Activated T-cell treated with anti-CD3 and anti-CD28 coated beads, Interleukin-2, amount 50 U/mL, for 72 hours (primary cell): ENCODE measurements at places on chromosomes 7 and 10.

DNA sequence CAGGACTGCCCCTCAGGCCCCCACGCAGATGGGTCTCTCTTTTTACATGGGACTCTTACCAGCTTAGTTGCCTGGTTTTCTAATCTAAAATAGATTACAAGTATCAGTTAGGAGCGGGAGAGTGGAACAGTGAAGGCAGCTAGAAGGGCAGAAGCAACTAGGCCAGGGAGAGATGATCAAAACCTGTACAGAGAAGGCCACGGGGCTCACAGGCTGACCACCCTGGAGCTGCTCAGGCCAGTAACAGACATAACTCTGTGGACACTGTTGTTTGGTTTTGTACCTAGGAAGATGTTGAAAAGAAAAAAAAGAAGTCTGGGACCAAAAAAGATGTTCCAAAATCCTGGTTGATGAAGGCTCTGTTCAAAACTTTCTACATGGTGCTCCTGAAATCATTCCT, 16.5 kb downstream of the ABCC2 start:
- DNase-seq = no peak

DNA sequence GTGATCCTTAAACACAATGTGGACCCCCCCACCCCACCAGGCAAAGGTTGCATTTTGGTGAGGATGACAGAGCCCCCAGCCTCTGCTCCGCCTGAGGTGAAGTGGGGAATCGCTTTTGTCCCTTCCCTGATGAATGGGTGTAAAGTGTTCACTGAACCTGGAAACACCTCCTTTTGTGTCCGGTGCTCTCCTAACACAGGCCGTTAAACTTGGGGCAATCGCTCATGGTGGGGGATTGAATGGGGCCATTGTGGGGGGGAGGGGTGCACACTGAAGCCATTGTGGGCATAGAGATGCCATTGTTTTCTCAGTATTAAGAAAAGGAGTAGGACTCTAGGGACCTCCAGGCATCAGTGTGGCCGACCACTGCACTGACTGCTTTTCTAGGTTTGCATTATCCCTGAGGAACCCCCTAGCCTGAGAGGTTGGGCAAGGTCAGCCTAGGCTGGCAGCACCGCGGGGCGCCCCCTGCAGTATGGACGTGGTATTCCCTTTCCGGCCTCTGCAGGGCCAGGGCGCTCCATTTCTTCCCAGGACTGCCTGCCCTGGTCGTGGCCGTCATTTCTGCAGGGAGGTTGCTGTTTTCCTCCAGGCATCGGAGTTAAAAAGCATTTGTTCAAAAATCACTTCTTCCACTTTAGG, 158.3 kb downstream of the TCF7L2 start:
- peak; percentile 38 for DNase-seq

DNA sequence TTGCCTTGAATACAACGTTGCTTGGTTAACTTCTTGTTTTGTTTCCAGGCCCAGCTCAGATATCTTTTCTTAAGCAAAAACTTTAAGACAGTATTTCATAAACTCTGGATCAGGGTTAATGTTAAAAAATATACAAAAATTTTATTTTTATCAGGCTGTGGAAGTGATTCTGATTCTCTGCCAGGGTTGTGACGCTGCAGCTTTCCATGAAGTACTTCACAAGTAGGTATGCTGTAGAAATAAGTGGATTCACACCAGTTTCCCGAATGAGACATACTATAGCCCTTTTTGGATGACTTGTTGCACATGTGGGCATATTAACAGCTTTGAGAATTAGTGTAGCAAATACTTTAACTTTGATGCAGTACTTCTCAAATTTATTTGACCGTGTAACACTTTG, 70.1 kb downstream of the CDK14 start:
- no peak for DNase-seq

- no peak for DNase-seq
Observed at GRCh38 chr10:69367469-69367868, 49.2 kb downstream of the TACR2 start.

GRCh38 chr7:45098983-45099839, 10.4 kb upstream of the NACAD start:
- DNase-seq = no peak

DNA sequence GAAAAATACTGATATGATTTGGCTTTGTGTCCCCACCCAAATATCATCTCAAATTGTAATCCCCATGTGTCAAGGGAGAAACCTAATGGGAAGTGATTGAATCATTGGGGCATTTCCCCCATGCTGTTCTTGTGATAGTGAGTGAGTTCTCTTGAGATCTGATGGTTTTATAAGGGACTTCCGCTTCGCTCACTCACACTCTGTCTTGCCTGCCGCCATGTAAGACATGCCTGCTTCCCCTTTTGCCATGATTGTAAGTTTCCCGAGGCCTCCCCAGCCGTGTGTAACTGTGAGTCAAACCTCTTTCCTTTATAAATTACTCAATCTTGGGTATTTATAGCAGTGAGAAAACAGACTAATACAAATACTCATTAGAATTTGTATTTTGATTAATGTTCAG, 5.1 kb upstream of the MRPS17 start:
- DNase-seq = no peak

DNA sequence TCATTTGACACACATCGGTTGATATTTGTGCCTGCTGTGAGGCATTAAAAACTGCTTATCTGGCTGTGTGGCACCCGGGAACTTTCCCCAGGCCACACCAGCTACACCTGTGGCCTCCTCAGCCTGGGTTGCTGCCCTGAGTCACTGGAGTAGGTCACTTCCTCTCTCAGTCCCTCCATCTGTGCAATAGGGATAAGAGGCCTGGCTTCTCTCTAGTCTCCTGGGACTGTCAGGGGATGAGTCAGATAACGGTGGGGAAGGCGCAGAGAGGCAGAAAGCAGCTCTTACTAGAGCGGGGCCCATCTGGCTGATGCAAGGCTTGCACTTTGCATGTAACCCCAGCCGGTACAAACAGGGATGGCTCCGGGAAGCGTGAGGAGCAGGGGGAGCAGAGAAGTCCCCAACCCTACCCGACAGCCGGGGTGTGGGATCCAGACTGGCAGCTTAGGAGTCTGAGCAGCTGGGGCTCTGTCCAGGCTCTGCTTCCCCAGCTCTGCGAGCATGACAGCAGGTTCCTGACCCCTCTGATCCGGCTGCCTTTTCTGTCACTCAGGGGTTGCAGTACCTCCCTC, 34.0 kb downstream of the DNAJB12 start:
- peak; percentile 86 for DNase-seq

DNA sequence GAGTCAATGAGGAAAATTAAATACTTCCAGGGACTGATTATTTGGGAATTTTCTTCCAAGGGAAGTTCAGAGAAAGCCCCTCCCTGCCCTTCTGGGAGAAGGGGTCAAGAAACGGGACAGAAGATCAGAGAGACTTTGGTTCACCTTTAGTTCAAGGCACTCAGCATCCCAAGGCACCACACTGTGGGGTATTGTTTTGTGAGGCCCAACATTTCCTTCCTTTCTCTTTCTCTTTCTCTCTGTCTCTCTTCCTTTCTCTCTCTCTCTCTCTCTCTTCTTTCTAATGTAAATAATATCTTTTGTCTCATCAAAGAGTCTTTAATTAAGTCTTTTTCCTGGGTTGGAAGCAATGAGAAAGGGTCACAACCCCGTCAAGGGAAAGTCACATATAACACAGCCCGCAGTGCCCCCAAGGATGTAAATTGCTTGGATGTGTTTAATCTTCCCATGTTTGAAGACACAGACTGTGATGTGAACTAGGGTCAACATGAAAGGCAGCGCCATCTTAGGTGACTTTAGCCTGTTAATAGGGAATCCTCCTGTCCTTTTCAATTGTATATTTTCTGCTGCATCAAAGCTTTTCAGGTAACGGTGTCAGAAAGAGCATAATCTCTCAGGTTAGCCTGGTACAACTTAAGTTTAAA, 983.3 kb upstream of the C7orf33 start:
- DNase-seq = no peak

DNA sequence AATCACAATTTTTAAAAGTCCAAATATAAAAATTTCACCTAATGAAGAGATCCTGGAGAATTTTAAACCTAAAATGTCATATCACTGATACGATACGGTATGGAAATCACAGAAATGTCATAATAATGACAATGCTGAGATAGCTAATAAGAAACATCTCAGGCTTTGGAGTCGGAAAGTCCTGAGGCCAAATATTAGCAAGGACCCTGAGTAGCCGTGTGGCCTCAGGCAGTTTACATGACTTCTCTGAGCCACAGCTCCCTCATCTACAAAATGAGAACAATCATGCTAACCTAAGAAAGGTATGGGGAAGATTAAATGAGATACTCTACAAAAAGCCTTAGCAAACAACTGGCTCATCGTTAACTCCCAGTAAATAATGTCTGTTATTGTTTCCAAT, 100.9 kb upstream of the NEBL start:
- DNase-seq = no peak

GRCh38 chr7:47627580-47628283, 45.8 kb upstream of the TNS3 start:
- DNase-seq = no peak

DNA sequence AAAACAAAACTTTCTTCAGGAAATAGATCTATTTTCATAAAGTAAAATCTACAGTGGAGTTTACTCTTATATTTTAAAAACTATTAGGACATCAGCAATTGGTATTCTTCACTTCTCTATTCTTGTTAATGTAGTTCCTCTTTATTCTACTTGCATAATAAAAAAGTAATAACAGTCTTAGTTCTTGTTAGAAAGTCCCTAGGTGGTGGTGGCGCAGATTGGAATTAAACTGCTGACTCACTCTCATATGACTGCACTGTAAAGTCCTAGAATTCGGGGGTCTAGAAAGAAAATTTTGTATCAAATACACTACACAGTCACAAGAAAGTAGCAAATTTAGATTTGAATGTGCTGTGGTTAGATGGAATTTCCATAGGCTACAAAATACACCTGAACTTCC, 44.6 kb upstream of the TES start:
- DNase-seq = no peak

DNA sequence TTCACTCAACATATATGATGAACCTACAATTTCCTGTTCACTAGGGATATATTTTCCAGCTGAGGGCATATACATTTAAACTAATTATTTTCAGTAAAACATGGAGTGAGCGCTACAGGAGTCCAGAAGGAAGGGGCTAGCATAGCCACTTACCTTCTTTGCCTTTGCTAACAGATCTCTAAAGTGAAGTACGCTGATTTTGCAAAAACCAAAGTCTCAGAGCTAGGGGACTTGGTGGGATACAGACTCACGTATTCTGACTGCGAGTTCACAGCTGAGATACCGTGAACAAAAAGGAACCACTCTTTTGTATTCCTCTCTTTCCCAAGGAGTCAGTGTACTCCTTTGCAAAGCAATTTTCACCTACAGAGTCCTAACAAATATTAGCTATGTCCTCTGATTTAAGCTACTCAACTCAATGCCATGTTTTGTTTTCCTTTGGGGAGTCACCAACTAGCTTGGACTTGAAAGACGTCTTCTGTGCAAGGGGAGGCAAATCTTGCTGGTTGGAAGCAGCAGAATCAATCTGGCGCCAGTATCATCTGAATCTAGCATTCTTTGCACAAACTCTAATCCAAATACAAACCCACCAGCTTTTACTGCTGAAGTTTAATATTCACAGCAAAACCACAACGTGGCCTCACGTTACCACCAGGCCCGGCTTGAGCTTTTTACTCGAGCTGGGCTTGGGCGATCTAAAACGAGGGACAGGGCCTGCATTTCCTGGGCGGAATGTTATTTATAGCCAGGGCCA, 657 bp downstream of the CDNF start:
- DNase-seq = no peak

DNA sequence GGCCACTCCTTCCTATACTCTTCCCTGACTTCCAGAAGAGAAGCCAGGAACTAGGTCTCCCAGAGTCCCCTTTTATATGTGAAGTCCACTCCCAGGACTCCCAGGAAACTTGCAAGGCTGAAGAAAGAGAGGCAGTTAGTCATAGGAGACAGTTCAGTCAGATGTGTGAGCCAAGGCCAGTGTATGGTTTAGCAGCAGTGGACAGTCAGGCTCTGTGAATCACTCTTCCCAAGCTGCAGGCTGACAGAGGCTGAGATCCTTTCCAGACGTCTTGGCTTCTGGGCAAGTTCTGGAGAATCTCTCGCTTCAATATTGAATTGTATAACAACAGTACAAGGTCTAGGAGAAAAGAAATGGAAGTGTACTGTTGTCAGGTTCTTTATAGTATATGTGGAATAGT, 26.9 kb downstream of the BLVRA start:
- DNase-seq = no peak

DNA sequence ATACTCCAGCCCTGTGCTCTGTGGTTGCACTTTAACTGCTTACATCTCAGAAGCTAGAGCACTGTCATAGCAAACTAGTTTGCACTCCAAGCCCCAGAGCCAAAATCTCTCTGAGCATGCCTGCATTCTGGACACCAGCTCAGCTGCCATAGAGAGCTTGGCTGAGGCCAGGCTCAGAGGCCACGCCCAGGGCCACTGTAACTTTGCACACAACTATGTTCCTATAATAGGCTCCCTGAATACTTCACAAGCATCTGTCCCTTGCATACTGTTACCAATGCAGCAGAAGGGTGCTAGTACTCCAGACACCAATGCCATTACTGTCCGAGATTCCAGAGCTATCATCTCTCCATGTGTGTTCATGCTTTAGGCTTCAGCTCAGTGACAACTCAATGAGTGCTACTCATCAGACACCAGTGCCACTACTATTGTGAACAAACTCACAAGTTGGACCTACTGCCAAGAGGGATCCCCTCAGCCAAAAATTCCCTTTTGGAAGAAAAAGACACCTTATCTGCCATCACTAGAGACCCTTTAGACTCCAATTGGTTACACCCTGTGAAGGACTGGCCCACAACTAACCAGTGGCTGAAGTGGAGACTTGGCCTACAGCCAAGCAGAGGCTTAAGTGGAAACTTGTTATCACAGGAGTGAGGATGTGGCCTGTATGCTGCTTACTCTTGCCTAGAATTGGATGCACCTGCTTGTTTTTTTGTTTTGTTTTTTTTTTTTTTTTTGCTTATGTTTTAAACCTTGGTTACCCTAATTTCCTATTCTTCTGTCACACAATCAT, 211.6 kb upstream of the MAGI2 start:
- no peak for DNase-seq

DNA sequence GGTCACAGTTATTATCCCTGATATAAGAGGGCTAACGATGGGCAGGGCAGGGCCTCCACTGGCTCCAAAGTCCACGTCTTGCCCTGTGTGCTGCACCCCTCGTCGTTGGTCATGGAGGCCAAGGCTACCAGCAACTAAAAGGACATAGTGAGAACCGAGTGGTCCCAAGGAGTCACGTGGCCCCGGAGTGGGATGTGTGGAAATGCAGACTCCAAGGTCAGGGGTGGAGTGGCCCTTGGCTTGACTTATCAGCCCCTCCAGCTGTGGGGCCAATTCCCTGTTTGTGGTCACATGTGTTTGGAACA, 30.7 kb downstream of the BTBD16 start:
- no peak for DNase-seq
